ENCODE measurements at places on chromosomes 3 and 15. TPM values are rescaled to one million over a fixed set of nuclear protein-coding genes. Genes with fewer than 3 reads are reported as not detected.

The TERC gene
- total RNA-seq = 2.6 TPM

The DNASE1L3 gene
- 2.1 TPM for total RNA-seq

The AMT gene
- 20.5 TPM for total RNA-seq

The GOLGA6L7 gene
- total RNA-seq = not detected

The WDR93 gene
- not detected for total RNA-seq

The SIDT1 gene
- 0.62 TPM for total RNA-seq

The TUSC7 gene
- total RNA-seq = not detected

The LRTM1 gene
- not detected for total RNA-seq

The TM6SF1 gene
- total RNA-seq = 5.0 TPM

The TNFSF10 gene
- total RNA-seq = 15.7 TPM

The CHRM5 gene
- not detected for total RNA-seq

Data from Right ventricle myocardium inferior (tissue), 1 donor.